PC-9 (cell line): ENCODE measurements at places on chromosomes 7 and 10. TPM values are rescaled to one million over a fixed set of nuclear protein-coding genes. Genes with fewer than 3 reads are reported as not detected.

MYOF gene
- total RNA-seq = 255 and 274 TPM in 2 replicates

- no peaks in the 10 kb centered on the region for H3K27me3 ChIP-seq
- no peak for DNase-seq
Measured at GRCh38 chr10:21600804-21601433, 66.9 kb downstream of the MLLT10 start.

DNA sequence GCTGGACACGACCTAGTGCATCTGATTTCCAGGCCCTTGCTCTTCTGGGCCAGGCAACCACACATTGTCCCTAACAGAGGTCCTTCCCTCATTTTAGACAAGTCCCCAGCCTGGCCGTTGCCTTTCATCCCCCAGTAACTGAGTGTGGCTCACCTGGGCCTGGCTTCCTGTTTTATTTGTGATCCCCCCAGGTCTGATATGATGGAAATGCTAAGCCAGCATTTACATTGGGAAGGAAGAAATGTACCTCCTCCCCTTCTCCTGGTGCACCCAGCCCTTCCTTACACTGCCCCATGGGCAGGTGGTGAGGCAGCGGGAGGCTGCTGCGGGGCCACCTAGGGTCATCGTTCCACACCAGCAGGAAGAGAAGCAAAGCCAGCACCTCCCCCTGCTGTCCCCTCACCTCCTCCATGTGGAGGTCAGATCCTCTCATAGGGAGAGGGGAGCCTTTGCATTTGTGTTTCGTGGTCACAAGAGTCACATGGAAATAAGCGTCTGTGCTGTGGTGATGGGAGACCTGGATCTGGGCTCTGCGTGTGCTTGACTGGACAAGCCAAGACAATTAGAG lies 108.8 kb downstream of the GLRX3 start:
- H3K27ac ChIP-seq = no peak overlapping the region
- no peaks in the 10 kb centered on the region for H3K36me3 ChIP-seq

DNA sequence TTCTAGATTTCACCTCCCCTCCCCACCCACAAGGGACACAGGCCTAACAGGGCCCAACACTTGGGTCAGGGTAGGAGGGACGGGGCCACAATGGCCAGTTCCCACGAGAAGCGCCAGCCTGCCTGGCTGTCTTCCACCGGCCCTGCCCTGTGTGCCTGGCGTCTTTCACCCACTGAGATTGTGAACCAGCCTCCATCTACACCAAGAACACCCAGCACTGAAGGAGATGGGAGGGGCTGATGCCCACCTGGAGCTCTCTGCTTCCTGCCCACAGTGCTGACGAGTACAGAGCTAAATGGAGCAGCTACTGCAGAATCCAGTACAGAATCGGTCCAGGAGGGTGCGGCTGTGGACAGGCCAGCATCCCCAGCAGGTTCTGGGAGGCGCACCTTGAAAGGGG lies 2.4 kb upstream of the ASIC3 start:
- DNase-seq = no peak
- H3K27ac ChIP-seq = no peak overlapping the region
- H3K4me1 ChIP-seq = peaks cover 18% of the 10 kb centered on the region
- H3K27me3 ChIP-seq = no peaks in the 10 kb centered on the region

SDHAF3 gene
- 23.7 and 27.4 TPM in 2 replicates for total RNA-seq

GRCh38 chr10:102743078-102743587 lies 615 bp upstream of the WBP1L start:
- H3K36me3 ChIP-seq = no peaks in the 10 kb centered on the region
- H3K4me3 ChIP-seq = peak overlapping the region; percentile 30; the same call in 1 of the 2 replicates
- no peak overlapping the region for H3K27ac ChIP-seq

- no peaks in the 10 kb centered on the region for H3K36me3 ChIP-seq
- no peak overlapping the region for H3K4me3 ChIP-seq
- H3K27me3 ChIP-seq = no peaks in the 10 kb centered on the region
- no peaks in the 10 kb centered on the region for H3K4me1 ChIP-seq
- no peak overlapping the region for H3K27ac ChIP-seq
Measured at GRCh38 chr7:15204421-15204820, 301.9 kb upstream of the DGKB start.

KIAA1217 gene
- total RNA-seq = 26.2 and 41.1 TPM in 2 replicates
